ENCODE measurements at places on chromosomes 13 and 19.

DNA sequence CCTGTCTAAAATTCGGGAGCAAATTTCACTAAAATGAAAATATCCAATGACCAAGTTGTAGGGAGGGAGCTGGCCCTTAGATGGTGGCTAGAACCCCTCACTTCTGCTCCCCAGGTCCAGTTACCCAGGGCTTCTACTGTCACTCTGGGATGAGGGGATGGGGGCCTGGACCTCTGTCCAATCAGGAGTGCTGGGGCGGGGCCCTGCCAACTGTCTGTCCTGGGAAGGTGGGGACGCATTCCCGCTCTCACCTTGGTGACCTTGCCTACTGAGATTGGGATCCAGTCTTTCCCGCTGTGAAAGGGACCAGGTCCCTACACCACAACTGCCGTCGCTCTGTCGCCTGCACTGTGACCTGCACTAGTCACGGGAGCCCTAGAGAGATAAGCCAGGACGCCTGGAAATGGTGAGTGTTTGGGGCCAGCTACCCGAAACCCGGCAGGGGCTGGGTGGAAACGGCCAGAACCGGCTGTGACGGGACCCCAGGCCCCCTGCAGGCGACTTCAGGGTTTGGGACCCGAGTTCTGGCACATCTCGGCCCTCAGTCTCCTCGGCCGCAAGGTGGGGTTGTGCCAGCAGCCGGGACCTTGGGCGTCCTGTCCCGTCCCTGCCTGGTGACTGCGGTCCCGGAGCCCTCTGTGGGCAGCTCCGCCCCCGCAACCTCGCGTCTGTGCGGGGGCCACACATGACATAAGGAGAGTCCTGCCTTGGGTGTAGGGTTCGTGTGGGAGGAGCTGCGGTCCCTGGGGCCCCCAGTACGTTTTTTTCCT is 22.8 kb downstream of the ZNF20 start:
- DNase-seq, result no peak

- DNase-seq, result no peak
Measured at GRCh38 chr13:47281991-47282390, 385.1 kb upstream of the HTR2A start.

- DNase-seq, result peak; percentile 83
Measured at GRCh38 chr19:6674868-6675305, 4.9 kb upstream of the TNFSF14 start.

- no peak for DNase-seq
Measured at GRCh38 chr13:65746406-65746921, 1483.7 kb downstream of the PCDH9 start.

GRCh38 chr19:11435833-11436313 is 438 bp downstream of the PRKCSH start:
- no peak for DNase-seq

DNA sequence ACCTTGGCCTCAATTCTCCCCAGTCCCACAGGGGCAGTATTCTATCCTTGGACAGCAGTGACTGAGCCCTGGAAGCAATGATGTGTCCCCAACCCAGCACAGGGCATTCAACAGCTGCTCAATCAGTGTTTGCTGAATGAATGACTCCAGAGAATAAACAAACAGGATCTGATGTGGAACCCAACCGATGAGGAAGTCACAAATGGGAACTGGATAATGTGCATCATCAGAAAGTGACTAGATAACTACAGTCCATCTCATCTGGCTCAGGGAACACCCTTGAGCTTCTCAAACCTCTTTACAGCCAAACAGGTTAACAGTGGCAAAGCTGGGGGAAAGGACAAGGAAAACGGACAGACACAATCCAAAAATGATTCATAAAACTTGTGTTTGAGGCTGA is 8.2 kb downstream of the SLC25A30 start:
- no peak for DNase-seq

DNA sequence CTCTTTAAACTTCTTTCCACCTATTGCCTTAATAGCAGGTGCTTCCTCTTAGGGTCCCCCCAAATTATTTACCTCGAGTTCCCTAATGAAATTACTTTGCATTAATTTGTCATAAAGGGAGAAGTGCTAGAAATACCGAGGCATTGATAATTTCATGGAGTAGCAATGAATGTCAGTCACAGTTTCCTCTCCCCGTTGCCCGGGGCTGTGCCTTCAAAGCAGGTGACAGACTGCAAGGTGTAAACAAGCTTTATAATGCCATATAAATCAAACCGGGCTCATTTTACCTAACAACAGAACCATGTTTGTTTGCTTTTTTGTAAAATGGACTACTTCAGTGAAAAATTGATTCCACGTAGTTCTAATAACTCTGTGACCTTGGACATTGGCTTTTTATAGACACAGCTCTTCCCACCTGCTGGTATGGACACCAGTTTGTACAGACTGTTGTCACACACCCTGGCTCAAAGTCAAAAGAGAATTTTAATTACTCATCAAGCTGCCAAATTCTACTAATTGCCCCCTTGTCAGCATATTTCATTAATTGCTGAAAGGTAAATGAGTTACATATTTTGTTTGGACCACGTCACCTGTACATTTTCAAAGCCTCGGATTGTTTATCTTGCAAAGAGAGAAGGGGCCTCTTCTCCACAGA is 171.1 kb downstream of the STK24 start:
- no peak for DNase-seq

DNA sequence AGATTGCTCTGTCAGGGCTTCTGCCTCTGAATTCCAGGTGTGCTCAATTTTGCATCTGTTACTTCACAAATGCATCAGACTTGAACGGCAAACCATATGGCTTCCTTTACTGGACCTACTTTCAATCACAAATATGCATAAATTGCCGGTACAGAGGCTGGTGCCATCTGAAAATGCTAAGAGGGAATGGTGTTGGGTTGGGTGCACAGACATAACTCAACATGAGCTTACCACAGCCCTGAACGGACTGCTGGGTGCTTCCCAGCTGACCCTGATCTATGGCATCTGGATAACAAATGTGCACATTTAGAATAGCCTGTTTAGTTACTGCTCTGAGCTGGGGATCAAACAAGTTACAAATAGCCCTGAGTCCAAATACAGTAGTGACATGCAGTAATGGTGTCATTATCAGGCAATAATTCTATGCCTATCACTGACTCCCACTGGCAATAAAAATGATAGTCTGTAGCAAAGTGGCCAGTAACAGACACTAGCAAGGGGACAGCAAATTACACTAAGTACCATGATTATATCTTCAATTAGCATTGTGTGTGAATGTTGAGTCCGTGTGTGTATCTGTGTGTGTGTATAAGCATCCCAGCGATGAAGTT is 927.3 kb downstream of the DIAPH3 start:
- no peak for DNase-seq

- DNase-seq, result no peak
Measured at GRCh38 chr19:9940778-9941177, 4.5 kb upstream of the OLFM2 start.
